ENCODE measurements at places on chromosomes 7 and 10.

- no peak for DNase-seq
Observed at GRCh38 chr7:158834878-158835784, 5.8 kb upstream of the ESYT2 start.

- no peak for DNase-seq
Observed at GRCh38 chr7:29510028-29510427, 53.6 kb upstream of the PRR15 start.

DNA sequence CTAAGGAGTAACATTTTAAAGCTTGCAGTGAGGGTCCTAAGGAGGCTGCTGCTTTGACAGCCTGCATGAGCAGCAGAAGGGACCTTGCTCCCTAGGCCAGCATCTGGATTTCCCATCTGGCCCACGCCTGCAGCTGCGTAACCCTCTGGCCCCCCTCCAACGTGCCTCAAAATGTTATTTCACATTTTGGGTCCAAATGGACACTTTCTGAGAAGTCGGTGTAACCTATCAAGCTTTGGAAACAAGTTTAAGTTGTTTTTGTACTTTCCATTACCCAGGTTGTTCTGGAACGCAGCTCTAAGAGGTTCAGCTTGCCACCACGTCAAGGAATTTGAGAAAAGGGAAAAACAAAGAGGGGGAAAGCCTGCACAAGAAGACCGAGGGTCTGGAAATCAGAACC is 338.3 kb downstream of the KCNMA1 start:
- no peak for DNase-seq

GRCh38 chr7:70647801-70648498 is 484.0 kb upstream of the GALNT17 start:
- DNase-seq: no peak

GRCh38 chr10:12499076-12499986 is 150.0 kb downstream of the CAMK1D start:
- DNase-seq: no peak

GRCh38 chr10:71367271-71367670 is 29.4 kb upstream of the CDH23 start:
- no peak for DNase-seq

DNA sequence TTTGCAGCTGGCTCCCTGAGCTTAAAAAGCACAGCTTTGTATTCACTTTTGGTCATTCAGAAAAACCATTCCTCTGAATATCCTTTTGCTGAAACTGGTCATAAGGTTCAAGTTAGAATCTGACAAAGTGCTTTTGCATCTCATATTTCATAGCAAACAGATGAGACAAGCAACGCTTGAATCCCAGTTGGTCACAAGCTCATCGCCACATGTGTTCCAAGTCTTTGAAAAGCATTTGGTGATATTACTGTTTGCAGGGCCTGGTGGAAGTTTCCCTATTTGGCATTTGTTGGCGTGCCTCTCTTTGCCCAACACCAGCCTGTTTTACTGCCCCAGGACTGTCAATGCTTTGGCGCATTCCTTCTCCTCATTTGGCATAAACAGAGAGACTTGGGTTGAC is 10.3 kb downstream of the TACC2 start:
- DNase-seq: no peak

DNA sequence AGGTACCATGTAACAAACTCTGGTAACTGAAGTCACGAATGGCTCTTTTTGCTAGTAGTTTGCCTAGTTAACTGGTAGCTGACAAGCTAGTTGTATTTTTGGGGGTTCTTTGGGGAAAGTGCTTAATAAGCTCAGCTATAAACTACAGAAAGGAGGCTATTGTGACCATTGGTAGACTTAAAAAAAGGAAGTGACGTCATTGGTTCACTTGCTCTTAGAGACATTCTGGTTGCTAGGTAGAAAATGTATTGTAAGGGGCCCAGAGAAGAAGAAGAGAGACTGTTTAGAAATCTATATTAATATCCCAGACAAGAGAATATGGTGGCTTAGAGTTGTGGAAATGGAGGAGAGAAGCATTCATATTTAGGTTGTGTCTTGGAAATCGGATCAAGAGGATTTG is 103.0 kb downstream of the NXPH1 start:
- peak; percentile 16 for DNase-seq

GRCh38 chr10:117626228-117626627 is 83.7 kb downstream of the EMX2 start:
- DNase-seq: no peak

DNA sequence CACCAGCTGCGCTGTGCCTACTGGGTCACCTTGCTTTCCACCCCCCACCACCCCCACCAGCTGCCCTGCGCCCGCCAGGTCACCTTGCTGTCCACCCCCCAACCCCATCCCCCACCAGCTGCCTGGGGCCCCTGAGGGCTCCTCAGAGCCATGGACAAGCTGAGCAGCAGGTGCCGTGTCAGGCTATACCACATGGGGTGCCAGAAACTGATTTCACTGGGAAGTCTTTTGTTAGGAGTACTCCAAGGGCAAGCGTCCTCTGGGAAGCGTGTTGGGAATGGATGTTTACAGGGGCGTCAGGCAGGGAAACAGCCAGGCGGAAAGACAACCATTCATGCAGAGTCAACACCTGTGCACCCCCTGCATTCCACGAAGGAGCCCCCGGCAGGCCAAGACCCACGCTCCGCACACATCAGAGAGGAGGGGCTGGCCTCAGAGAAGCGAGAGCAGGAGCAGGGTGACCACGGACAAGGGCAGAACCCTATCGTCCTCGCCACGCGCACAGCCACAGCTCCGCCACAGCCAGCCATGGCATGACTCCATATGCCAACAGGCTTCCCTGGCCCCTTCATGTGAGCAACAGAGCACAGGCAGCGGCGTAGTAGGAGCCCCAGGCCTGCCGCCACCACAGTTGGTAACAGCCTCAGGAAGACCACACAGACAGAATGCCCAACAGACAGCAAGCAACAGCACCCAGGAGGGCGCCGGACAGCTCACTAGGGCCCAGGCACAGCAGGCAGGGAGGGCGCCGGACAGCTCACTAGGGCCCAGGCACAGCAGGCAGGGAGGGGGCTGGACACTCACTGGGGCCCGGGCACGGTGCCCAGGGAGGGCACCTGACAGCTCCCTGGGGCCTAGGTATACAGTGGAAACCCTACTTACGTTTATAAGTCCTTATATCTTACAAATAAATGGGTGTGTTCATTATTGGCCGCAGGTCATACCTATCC is 180.8 kb downstream of the MAD1L1 start:
- no peak for DNase-seq

GRCh38 chr7:8500286-8500685 is 66.9 kb downstream of the NXPH1 start:
- no peak for DNase-seq

DNA sequence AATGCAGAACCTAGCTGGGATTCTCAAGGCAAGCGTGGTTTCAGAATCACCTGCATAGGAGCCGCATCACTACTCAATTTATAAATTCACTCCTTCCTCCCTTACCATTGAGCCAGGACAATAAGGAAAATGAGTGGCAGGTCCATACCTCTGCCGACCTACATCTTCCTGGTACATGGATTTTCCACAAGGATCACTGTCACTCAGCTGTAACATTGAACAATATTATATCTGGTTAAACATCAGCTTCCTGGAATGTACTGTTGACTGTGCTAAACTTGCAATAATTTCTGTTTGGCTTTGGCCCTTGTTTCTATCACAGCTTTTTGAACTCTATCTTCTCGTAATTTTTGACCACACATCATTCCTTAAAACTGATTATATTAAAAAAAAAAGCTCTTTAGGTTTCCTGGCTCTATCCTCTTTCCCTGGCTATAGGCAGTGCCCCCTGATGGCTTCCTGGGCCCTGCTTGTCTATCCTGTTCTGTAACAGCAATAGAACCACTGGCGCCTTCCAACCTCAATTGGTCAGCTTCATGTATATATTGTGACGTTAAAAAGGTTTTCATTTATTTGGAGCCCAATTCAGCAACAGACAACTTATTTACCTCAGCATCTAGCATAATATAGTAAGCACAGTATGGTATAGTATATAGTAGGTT is 59.2 kb downstream of the RNLS start:
- no peak for DNase-seq

DNA sequence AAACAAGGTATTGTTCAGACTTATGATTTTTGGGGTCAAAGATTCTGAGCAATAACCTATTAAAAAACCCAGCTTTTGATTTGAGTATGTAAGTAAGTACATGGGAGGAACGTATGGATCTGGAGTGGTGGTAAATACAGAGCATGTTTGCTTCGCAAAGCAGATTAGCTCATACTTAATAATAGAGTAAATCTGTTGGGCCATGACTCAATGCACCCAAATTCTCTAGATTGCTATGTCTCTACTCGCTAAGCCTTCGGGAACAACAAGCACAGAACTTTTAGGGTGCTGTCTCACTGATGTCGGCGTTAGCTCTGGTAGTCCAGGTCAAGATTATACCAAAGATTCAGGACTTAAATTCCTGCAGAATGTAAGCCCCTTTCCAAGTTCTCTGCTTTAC is 807 bp upstream of the MINPP1 start:
- no peak for DNase-seq

DNA sequence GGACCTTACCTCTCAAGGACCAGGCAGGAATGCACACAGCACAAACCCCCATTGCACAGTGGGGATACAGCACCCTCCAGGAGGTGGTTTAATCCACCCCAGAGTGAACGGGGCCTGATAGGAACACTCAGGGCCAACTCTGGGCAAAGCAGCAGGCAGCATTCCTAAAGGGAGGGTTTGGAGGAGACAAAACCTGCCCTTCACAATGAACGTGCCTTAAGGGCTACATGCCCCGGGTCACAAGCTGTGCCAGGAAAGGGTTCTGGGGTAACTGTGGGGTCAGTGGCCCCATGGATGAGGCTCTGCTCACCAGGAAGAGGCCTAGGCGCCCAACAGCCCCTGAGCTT is 1.1 kb downstream of the GPRIN2 start:
- DNase-seq: no peak

- no peak for DNase-seq
Observed at GRCh38 chr10:116371737-116372136, 47.5 kb downstream of the CCDC172 start.

- no peak for DNase-seq
Observed at GRCh38 chr10:3094609-3095036, 27.3 kb downstream of the PFKP start.

DNA sequence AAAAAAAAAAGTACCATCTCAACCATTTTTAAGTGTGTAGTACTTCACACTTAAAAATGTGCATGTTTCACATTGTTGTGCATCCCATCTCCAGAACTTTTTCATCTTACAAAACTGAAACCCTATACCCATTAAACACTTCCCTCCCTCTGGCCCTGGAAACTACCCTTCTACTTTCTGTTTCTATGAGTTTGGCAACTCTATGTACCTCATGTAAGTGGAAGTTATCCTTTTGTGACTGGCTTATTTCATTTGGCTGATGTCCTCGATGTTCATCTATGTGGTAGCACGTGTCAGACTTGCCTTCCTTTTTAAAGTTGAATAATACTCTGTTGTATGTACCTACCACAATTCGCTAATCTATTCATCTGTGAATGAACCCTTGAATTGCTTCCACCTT is 12.2 kb downstream of the KCNMA1 start:
- DNase-seq: no peak

DNA sequence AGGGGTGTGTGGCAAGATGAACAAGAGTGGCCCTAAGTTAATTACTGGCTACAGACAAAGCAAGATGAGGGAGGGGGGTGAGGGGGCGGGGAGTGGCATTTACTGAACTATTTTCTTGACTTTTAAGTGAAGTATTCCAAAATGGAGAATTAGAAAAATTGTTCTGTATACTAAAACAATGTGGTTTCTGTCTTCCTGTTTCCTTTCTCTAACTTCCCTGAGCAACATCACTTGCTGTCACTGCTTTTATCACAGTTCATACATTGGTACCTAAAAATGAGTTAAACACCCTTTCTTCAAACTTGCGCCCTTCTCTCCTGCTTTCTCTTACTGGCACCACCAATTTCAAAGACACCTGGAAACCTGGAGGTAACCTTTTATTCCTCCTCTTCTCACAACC is 21.6 kb downstream of the PDZD8 start:
- DNase-seq: no peak

GRCh38 chr7:155208681-155209477 is 88.8 kb upstream of the INSIG1 start:
- DNase-seq: no peak

DNA sequence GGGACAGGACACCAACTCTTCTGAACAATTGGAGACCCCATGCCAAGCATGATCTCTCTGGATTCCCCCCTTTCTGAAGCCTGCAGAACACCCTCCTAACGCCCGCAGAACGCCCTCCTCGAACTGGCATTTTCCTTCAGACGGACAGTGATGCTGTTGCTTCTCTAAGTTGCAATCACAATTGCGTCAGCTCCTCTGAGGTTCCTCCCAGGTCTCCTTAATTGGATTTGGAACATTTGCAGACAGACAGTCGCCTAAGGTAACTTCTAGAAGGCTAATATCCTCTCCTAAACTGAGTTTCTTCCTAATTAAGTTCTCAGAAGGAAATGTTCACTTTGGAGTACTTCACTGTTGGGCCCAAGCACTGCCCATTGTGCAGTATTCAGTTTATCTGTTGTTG is 20.5 kb upstream of the SERPINE1 start:
- DNase-seq: no peak

DNA sequence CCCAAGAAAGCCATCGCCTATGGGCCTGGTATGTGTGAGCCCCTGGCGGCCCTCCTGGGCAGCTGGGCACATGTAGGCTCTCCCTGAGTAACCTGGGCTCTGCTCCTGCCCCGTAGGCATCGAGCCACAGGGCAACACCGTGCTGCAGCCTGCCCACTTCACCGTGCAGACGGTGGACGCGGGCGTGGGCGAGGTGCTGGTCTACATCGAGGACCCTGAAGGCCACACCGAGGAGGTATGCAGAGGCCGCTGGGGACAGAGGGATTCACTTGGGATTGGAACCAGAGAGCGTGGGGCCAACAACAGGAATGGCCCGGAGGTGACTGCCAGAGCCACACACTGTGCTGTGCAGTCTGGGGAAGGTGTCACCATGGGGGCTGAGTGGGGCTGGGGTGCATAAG is 7.3 kb downstream of the FLNC start:
- no peak for DNase-seq

- no peak for DNase-seq
Observed at GRCh38 chr10:129517680-129518057, 50.6 kb downstream of the MGMT start.

- no peak for DNase-seq
Observed at GRCh38 chr10:28710202-28710886, 33.0 kb downstream of the BAMBI start.

GRCh38 chr10:35075228-35075627 is 14.9 kb downstream of the CUL2 start:
- DNase-seq: no peak

- DNase-seq: no peak
Observed at GRCh38 chr7:3393862-3394261, 92.8 kb downstream of the SDK1 start.

GRCh38 chr7:48446721-48447120 is 275.5 kb downstream of the ABCA13 start:
- no peak for DNase-seq

DNA sequence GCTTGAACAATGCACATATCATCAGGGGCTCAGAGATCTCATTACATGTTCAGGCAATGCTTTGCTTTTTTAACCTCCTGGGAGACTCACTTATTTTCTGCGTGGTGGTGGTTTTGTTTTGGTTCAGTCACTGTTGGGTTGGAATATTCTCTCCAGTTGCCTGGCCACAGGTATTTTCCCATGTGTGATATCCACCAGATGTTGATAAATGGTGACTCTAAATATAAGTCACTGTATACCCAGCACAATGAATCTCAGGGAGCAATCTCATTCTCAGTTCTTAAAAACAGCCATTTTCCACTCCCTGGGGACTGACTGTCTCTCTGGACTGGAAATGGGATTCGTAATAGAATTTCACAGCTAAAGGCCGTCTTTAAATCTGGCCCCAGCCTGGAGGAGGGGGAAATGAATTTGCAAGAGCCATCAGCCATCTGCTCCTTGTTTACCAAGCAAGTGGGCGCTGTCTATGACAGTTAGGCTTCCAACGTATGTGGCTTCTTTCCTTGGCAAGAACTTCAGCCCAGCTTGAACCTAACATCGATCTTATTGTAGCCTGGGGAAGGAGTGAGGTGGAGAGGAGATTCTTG is 1106.2 kb downstream of the NRG3 start:
- DNase-seq: no peak
